ENCODE measurements at places on chromosomes 2 and 18.

GRCh38 chr2:74555610-74556103, 1.1 kb downstream of the DOK1 start:
- DNase-seq = no peak

DNA sequence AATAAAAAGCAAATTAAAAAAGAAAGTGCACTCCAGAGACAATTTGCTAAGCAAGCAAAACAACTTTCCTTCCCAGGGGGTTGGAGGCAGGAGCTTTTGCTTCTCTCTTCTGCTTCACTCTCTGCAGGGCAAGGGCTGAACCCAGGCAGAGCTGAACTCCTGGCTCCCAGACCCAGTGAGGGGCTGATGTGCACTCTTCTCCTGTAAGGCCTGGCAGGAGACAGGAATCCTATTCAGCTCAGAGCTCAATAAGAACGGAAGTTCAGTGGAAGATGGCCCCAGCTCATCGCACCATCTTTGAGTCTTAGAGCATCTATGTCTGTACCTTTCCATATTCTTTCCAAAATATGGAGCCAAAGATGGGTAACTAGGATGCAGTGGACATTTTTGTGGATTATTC, 29.1 kb downstream of the CIB4 start:
- DNase-seq = no peak

- DNase-seq = no peak
These were observed 76.2 kb downstream of the MOGAT1 start for GRCh38 chr2:222747526-222748160.

DNA sequence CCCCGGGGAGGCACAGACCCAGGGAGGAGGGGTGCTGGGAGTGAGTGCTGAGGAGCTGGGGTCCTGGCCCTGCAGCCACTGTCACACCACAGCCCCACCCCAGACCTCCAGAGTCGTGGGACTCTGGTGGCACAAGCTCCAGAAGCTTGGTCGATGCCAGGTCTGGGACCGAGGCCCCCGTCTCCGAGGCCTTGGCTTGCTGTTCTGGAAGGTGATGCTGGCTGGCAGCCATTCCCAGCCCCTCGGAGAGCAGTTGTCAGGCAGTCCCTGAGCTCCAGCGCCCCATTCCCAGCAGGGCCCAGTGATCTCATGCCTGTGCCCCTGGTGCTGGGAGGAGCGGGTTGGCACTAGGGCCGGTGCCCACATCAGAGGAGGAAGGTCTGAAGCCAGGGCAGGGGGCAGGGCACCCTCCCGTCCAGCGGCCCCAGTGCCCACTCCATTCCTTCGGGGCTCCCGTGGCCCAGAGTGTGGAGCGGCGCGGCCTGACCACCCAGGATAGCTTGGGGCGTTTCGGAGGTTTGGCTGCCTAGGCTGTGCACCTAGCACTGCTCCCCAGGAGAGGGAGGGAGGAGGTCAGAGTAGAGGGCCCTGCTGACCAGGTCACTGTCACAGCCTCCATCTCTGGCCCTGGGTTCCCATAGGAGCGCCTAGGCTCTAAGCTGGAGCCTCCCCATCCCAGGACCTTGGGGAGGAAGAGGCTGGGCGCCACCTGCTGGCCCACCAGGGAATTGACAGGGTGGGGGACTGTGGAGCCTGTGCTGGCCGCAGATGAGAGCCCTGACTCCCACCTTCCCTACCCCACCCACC, 16.8 kb upstream of the ALPI start:
- no peak for DNase-seq

GRCh38 chr2:58045580-58046334, 849 bp upstream of the VRK2 start:
- no peak for DNase-seq

DNA sequence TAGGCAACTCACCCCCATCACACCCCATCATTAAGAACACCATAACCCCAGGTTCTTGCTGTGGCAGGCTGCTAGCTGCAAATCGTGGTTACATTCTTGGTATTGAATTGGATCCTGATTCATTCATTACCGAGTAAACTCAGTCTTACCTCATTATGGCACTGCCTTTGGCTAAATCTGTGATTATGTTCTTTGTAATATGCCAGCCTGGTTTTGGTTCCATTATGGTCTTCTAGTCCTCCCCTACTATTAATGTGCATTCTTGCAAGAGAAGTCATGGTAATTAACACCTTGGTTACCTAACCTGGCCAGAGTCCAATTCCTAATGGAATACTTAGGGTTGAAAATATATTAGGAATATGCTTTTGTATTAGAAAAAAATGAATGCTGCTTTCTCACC, 258.9 kb upstream of the APCDD1 start:
- DNase-seq = no peak

- no peak for DNase-seq
These were observed at the start of gene MSGN1 for GRCh38 chr2:17816396-17817245. MSGN1 (plus strand) TSS chr2:17816460; CDS start chr2:17816519, 59 bp downstream.

DNA sequence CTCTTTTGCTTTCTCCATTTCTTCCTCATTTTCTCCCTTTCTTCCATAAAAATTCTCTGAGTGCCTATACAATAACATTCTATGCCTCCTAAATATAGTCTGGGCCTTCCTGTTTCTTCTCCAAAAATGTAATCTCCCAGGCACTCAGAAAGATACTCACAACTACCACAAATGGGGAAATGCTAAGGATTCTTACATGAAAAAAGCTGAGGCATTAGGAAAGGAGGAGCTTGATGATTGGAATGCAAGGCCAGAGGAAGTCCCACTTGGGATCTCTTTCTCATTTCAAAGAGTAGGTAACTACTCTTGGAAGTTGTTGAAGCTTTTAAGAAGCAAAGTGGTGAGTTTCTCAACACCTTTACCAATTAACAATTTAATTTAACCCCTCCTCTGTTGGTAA, 3.4 kb downstream of the VSNL1 start:
- no peak for DNase-seq

- DNase-seq = no peak
These were observed 101.8 kb downstream of the TRIB2 start for GRCh38 chr2:12818416-12819102.

DNA sequence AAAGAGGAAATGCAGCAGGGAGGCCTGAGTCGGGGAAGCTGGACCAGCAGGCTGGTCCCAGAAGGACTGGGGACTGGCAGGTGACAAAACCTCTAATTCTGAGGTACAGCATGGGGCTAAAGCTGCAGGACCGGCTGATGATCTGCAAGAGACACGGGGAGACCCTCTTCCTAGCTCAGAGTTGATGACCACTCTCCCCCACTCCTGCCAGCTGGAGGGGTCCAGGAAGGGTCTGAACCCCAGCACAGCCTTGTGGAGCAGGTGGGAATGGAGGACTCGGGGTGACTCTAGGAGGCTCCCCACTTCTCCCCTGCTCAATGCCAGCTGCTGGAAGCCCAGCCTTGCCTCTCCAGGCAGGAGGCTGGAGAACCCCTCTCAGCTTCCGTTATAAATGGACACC, 67.7 kb downstream of the TWIST2 start:
- no peak for DNase-seq

DNA sequence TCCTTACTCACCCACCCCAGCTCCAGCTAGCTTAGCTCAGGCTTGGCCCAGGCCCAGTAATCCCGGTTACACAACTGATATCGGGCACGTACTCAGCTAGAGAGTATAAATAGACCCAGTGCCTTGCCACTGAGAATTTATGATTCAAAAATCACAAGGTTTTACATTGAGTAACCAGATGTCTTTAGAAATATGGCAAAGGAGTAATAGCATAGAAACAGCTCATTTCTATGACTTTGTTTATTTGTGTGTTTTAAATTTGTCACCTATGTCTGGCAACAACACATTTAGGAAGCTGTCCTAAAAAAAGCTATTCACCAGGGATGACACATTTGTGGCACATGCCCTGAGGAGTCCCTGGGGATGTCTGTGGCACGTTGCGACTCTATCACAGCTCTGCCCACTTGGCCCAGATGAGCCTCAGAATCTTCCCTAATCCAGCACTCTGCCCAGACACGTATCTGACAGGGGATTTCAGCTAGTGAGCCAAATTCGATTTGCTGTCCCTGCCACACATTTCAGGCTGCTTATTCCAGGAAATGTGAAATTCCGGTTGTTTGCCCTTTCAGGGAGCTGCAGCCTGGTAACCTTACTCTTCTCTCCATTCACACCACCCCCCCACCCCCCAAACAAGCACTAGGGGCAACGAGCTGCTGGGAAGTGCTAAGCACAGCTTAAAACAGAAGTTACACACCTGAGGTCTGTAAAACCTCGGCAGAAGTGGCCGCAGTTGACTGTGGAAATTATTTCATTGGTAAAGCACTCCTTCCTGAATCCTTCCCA, 85.4 kb upstream of the ZCCHC2 start:
- no peak for DNase-seq

DNA sequence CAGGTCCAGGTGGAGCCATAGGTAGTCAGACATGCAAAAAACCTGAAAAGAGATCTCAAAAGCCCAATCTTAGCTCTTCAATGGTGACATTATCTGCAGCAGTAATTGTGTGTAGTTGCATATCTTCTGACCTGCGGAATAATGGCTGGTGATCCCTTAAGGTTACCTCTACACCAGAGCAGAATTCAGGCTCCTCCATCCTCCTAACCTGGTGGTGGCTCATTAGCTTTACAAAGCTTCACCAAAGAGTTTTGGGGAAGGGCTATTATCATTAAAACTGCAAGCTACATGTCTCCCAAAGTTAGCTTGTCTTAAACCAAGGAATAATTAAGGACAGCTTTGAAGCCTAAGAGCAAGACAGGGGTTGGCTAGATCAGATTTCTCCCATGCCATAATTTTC, 42.6 kb upstream of the CHST9 start:
- DNase-seq = no peak

DNA sequence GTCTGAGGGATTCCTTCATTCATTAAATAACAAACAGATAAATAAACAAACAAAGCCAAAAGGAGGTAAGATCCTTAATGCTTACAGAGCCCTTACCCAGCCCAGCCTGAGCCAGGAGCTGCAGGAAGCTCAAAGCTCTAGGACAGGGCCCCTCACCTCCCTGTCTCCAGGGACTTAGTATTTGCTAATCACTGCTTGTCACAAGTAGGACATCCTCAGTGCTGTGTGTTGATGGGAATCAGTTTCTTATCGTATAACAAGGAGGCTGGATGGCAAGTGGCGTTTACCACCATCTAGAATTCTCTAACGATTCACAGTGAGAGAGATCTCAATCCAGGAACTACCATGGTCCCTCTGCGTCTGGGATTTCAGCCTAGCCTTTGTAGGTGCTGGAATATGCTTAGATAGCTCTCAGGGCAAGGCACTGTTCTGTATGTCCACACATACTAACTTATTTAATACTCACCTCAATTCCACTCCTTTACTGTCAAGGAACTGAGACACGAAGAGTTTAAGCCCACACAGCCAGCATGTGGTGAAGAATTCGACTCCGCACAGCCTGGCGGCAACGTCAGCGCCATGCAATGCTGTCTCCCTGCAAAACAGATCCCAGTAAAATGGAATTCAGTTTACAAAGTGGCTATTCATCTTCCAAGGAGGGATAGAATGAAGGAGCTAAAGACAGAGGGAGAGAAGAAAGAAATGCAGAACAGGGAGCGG, 164.8 kb downstream of the MYCN start:
- no peak for DNase-seq

DNA sequence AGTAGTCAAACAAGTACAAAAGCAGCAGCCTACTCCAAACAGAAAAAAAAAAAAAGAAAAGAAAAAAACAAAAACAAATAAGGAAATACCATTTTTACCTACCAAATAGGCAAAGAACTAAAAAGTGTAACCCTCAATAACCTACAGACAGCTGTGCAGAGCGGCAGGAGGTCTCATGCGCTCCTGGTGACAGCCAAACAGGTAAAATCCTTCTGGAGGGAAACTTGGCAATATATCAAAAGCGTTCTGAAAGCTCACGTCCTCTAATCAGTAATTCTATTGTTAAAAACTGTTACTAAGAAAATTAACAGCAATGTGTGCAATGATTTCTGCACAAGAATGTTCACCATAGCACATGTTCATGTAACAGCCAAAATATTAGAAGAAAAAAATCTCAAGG, 105.6 kb downstream of the AFF3 start:
- no peak for DNase-seq

DNA sequence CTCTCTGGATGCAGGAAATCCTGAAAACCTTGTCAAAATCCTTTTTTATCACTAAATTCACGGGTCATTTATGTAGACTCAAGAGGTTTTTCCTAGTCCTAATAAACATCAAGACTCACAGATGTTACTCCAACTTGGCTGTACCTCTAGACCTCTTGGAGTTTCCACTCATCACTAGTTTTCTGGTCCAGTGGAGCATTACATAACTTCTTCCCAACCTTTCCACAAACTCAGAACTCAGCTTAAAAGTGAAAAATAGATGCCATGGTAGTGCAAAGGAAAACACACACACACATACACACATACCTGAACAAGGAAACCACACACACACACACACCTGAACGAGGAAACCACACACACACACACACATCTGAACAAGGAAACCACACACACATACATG, 807.2 kb downstream of the LRP1B start:
- no peak for DNase-seq

- no peak for DNase-seq
These were observed 334.5 kb downstream of the PTPRM start for GRCh38 chr18:7901657-7902056.

GRCh38 chr18:53918091-53918490, 306.4 kb downstream of the MBD2 start:
- no peak for DNase-seq

- DNase-seq = no peak
These were observed 886.7 kb upstream of the CHAC2 start for GRCh38 chr2:52880872-52881271.

DNA sequence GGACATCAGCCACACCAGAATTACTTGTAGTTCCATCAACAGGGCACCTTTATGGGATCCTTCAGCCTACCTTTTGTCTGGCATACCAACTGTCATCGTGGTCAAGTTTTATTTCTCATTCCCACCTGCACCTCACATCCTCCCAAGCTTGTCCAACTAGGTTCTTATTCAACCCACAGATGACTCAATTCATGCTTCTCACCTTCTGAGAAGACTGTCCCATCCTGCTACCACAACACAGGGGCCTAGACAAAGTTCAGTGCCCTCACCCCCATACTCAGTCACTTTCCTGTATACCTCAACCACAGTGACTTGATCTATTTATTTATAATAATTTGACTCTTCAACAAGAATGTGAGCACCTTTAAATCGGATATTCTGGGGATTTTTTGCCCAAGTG, 114.4 kb upstream of the ACVR1C start:
- no peak for DNase-seq

DNA sequence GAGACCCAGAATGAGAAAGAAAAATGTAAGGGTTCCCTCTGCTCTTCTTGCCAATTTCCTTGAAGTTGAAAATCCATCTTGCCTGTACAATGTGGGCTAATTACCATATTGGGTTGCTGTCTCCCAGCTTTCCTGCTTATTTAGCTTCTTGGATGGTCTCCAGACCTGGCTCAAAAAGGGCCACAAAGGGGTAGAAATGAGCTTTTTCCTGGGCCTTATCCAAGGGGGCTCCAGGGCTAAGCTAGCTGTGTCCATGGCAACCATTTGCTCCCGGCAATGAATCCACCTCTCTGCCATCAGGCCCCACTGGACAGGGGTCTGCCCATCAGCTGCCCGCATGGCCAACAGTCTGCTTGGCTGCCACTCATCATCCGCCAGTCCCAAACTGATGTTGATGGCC, 85.0 kb downstream of the BOD1L2 start:
- no peak for DNase-seq

GRCh38 chr2:127662937-127663565, 12.3 kb downstream of the LIMS2 start:
- no peak for DNase-seq

All from stimulated activated CD8-positive, alpha-beta memory T cell treated with anti-CD3 and anti-CD28 coated beads, Interleukin-2, amount 100 ng/mL, for 1 hour (primary cell).